ENCODE measurements at places on chromosomes 5 and 9. TPM values are rescaled to one million over a fixed set of nuclear protein-coding genes. Genes with fewer than 3 reads are reported as not detected.

GRCh38 chr5:43117092-43117491 lies 3.6 kb upstream of the ZNF131 start:
- no peak for DNase-seq

Gene NFIB
- 23.1 TPM for total RNA-seq

Gene TEX10
- 45.3 TPM for total RNA-seq

DNA sequence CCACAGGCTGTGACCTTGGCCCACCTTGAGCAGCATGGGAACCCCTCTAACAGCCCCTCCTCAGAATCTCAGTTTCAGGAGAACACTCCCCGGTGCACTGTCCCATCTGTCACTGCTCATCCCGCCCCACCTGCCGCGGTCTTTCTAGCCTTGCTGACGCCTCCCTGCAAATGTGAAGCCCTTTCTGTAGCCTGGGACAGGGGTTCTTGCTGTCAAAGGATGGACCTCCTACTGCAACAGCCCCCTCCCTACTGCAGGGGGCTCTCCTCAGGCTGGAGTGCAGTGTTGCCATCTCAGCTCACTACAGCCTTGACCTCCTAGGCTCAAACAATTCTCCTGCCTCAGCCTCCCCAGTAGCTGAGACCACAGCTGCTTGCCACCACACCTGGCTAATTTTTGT lies 20.0 kb downstream of the OR2V1 start:
- no peak for DNase-seq

DNA sequence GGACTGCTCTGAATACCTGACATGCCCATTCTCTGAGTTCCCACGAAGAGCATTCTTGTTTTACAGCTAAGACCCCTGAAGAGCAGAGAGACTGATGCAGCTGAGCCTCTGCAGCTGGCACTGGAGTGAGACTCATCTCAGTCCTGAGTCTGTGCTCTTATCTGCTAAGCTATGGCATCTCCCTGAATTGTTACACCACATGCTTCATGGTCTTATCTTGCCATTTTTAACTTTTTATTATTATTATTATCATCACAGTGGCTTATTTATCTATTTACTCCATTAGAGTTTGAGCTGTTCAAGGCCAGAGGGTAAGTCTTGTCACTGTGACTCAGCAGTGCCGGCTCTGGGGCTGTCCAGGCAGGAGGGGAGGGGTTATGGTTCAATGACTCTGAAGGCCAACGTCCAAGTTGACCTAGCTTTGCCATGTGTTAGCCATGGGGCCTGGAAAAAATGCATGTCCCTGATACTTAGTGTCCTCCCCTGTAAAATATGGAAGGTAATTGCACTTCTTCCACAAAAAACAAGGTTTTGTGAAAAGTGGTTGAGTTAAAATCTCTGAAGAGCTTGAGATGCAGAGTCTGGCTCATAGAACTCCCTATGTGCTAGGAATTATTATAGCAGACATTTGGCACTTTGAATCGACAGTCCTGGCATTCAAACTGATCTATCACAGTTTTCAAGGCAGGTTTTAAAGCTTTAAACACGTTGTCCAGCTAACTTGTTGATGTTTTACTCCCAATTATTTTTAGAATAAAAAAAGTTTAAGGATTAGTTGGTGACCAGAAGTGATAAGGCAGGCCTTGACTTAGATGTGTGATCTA lies 94.6 kb downstream of the ALDH1A1 start:
- peak; percentile 84 for DNase-seq
